ENCODE measurements at places on chromosomes 1 and 21.

DNA sequence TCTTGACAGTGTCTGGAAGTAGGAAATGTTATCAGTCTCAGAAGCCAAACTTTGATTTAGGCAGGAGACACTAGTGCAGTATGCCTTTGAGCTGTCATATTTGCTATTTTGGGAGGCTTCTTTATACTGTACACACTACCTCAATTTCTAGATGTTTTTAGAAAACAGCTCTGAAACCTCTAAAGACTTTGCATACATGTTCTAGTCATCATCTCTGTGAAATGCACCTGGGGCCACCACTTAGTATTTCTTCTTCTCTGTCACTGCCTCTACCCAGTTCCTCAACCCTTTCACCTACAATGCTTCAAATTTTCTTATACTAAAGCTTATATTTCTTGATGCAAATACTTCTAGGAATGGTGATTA, 29.1 kb upstream of the PLA2G4A start:
- DNase-seq = no peak

GRCh38 chr1:30415171-30415940, 308.0 kb downstream of the MATN1 start:
- DNase-seq = no peak

- no peak for DNase-seq
Observed at GRCh38 chr1:23799570-23800399, 769 bp downstream of the GALE start.

DNA sequence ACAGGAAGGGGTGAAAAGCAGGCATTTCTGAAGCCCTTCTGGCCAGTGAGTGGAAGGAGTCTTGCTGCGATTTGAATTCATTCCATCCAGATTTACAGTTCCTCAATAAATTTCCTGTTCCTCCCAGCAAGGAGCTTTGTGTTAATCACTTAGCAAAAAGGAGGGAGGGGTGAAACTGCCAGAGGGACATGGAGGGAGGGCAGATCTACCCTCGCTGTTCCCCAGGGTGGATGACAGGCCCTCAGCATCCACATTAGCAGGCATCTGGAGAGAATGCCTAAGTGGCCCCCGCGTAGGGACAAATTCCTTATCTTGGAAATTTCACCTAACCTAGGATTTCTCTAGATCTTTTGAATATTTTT, 1.2 kb downstream of the ETV3 start:
- no peak for DNase-seq

DNA sequence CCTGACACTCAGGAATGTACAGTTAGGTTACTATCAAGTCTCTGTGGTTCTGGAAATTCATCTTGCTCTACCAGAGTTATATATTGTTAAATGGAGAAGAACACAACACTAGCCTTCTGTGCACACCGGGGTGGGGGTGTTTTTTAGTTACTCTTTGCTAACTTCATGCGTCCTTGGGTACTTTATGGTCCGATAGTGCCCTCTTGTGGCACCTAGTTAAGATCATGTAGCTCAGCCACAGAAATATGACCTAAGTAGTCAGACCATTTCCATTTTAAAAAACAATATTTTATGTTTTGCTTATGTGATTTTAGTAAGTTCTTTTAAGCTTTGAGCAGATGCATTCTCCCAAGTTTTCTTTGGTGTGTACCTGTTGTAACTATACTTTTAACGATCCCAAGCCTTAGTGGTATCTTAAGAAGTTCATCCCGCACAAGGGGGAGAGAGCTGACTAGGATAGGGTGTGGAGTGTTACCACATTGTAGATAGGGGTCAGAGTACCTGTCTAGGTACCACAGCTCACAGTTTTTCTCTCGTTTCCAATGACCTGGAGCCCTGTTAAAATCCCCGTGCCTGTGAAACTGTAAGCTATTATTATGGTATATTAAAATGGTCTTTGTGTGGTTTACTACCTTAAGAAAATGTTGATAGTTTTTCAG, 20.6 kb upstream of the SH3D21 start:
- DNase-seq = peak; percentile 51

DNA sequence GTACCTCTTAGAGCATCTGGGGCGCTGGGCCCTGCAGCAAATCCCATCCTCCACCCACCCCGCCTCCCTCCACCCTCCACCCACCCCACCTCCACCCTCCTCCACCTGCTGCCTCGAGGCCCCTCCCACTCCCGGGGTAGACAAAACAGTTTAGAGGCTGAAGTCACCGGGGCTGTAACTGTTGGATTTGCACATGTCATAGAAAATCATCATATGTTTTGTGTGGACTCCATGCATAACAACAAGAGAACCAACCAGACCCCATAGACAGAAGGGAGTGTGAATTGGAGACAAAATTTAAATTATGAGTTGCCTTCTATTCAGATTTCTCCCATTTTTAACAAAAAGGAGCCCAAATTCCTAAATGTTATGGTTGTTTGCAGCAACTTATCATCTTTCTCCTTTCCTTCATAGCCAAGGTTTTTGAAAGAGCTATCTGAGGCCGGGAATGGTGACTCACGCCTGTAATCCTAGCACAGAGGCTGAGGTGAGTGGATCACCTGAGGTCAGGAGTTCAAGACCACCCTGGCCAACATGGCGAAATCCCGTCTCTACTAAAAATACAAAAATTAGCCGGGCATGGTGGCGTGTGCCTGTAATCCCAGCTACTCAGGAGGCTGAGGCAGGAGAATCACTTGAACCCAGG, 28.2 kb upstream of the LGALS8 start:
- DNase-seq = no peak

DNA sequence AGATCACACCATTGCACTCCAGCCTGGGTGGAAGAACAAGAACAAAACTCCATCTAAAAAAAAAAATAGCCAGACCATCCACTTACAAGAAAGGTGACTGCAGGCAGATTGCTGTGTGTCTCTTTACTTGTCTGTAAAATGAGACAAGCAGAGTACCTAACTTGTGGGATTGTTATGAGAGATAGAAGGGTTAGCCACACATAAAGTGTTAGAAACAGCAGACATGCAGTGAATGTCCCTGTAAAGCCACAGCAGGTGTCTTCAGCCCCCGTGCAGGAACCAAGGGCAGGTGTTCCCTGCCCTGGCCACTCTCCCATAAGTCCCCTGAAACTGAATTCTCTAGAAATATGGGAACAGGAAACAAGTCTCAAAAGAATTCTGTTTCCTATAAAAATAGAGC, 40.8 kb upstream of the EFHD2 start:
- DNase-seq = no peak

DNA sequence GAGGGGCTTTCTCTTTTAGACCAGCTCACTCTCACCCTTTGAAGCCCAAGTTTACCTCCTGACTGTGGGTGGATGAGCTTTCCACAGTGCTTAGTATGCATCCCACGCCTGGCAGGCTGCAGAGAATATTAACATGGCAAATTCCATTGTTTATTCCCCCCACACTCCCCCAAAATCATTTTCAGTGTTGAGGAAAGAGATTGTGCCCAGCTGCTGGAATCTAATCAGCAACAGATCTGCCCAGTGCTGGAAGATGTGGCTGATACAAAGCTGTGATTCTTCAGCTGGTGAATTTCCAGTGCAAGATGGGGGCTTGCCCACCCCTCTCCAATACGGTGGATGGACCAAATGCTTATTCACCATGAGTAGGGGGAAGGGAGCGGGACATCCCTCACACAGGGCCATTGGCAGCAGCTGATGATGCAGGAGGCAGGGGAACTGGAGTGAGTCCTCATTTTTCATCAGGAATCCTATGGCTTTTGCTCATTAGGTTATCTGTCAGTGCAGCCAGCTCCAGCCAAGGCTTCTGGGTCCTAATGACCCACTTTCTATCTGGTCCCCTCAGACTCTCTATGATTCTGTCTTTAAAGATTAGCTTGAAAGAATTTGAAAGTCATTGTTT, 39.7 kb upstream of the KCNA3 start:
- no peak for DNase-seq

DNA sequence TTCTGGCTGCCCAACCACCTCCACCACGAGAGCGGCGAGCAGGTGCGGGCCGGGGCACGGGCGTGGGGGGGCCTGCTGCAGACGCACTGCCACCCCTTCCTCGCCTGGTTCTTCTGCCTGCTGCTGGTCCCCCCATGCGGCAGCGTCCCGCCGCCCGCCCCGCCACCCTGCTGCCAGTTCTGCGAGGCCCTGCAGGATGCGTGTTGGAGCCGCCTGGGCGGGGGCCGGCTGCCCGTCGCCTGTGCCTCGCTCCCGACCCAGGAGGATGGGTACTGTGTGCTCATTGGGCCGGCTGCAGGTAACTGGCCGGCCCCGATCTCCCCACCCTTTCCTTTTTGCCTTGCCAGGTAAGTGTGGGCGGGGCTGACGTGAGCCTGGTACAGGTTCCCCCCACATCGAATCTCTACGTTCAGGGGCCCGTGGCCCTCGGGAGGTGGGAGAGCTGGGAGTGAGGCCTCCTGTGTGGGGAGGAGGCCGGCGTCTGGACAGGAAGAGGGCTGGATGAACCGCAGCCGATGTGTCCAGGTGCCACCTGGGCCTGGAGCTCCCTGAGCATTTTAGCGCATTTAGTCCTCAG, 51.7 kb downstream of the COL18A1 start:
- DNase-seq = no peak

- DNase-seq = no peak
Observed at GRCh38 chr1:66368261-66368660, 165.7 kb upstream of the SGIP1 start.

- DNase-seq = peak; percentile 49
Observed at GRCh38 chr1:206470692-206471414, 577 bp downstream of the IKBKE start.

DNA sequence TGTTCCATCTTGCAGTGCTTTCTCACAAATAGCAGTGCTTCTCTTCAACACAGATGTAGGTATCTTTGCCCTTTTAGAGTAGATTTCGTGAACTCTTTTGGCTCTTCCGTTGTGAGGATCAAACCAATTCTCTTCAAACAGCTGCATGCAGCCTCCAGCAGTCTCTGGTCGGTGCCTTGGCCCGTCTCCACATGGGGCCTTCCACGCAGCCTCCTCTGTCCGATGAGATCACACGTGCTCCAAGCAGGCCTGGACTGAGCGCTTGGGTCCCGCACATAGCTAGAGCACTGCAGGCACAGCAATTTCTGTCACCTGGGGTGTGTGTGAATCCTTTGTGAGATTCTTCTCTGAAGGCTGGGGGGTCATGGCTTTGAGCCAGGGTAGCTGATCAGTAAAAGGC, 82.8 kb upstream of the KCNE2 start:
- DNase-seq = no peak

- no peak for DNase-seq
Observed at GRCh38 chr1:183673605-183674323, 20.6 kb upstream of the APOBEC4 start.

DNA sequence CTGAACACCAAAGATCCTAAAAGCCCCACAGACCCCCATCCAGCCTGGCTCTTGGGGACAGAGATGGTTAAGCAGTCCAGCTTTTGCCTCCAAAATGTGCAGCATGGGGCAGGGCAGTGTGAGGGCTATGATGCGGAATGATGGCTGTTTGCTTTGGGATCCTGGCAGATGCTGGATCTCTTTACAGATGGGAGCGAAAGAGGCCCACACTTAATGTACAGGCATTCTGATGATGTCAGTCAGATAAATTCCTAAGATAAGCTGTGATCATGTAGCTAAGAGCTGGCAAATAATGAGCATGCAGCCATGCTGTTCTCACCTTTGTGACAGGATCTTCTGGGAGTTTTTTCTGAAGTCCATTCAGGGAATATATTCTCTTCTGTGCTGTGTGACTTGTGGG, 17.6 kb upstream of the KCNQ4 start:
- DNase-seq = no peak

GRCh38 chr1:154819628-154820590, 50.2 kb downstream of the KCNN3 start:
- DNase-seq = no peak

GRCh38 chr1:11792106-11792505, 13.7 kb downstream of the MTHFR start:
- DNase-seq = no peak

GRCh38 chr1:22045604-22046228, 6.8 kb upstream of the CDC42 start:
- no peak for DNase-seq

DNA sequence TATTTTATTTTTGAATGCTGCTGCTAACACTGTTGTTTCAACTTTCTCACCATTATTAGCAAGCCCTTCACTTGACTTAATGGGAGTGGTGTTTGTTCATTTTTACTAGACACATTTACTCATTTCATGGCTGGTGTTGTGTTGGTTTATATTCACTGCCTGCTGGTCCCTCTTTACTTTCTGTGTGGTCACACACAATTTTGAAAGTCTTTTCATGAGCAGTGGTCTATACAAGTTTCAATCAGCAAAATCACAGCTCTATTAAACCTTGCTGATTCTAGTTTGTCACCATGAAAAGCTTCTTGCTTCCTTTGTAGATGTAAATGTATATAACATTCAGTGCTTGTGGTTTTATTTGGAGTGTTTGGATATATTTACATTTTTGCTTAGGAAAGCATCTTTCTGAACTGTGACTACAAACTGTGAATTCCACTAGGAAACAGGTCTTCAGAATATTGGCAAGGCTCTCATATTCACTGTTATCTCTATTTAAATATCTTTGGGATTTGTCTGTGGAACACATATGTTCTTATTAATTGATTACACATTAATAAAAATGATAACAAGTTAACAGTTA, 22.8 kb downstream of the ATP6V1G3 start:
- no peak for DNase-seq

GRCh38 chr1:172582889-172583288, 49.9 kb downstream of the SUCO start:
- no peak for DNase-seq

DNA sequence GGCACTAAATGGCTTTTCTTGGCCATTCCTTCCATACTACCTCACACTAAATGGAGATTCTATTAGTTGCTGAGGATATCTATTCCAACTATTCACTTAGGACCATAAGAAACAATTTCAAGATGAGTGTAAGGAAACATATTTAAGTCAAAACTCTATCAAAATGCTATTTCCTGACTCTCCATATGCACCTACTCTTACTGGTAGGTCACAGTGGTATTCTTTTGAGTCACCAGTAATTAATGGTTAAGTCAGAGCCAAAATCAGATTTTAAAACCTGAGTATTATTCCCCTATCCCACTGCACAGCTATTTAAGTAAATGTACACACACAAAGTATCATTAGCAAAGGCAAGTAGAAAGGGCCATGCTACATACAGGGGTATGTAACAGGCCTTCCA, 50.3 kb downstream of the ARID4B start:
- DNase-seq = no peak

DNA sequence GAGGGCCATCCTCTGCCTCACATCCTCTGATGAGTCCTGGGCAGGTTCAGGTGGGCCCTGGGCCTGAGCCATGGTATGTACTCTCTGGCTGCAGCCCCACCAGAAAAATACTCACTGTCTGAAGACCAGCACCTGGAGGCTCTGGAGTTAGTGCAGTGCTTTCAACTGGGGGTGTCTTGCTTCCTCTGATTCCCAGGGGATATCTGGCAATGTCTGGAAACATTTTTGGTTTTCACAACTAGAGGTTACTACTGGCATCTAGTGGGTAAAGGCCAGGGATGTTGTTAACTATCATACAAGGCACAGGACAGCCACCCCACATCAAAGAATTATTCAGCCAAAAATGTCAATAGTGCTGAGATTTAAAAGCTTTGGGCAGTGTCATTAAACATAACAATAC, 152.7 kb downstream of the HIVEP3 start:
- no peak for DNase-seq

- DNase-seq = no peak
Observed at GRCh38 chr1:204136814-204137213, 15.0 kb downstream of the ETNK2 start.
